D341Med (cell line): ENCODE measurements at places on chromosomes 13 and 19.
A peak's percentile ranks its signal among the peaks of the same experiment; 100 is the strongest.

GRCh38 chr13:111480976-111481375, 160.5 kb downstream of the TEX29 start:
- DNase-seq: no peak

DNA sequence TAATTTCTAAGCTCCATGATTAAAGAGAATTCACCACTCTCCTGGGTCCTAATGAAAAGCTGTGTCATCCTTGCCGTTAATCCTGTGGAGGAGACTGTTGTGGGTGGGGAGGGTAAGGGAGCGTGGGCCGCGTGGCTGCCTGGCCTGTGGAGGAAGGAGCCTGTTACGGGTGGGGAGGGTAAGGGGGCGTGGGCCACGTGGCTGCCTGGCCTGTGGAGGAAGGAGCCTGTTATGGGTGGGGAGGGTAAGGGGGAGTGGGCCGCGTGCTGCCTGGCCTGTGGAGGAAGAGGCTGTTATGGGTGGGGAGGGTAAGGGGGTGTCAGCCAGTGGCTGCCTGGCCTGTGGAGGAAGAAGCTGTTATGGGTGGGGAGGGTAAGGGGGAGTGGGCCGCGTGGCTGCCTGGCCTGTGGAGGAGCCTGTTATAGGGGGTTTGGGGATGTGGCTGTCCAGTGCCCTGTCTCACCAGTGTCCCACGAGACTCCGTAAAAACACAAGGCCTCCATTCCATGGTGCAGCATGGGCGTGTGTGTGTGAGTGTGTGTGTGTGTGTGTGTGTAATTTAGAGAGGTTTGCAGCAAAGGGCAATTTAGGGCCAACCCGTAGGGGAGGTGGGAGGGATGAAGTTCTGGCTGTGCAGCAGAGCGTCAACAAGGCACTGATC, 15.6 kb upstream of the DCUN1D2 start:
- no peak for DNase-seq

DNA sequence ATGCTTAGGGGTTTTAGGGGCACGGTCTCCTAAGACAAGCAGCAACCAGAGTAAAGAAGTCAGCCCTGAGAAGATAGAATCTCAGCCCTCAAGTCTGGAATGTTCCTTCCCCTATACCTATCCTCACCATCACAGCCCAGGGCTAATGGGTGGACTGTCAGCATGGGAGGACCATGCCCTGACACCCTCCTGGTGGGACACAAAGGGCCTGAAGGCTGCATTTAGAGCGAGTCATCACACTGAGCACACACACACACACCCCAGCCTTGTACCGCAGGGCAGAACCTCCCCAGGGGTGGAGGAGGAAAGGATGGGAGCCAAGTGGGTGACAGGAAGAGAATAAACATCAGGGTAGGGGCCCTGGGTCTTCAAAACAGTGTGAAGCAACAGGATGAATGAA, 174.8 kb upstream of the SERP2 start:
- no peak for DNase-seq

- DNase-seq: peak; percentile 62
Measured at GRCh38 chr13:106533101-106533942, 2.1 kb downstream of the EFNB2 start.

- no peak for DNase-seq
Measured at GRCh38 chr13:110297011-110297410, 9.9 kb downstream of the COL4A1 start.

GRCh38 chr13:28001049-28001448, 12.6 kb upstream of the URAD start:
- no peak for DNase-seq

GRCh38 chr19:47094557-47095475, 18.8 kb downstream of the ZC3H4 start:
- no peak for DNase-seq

DNA sequence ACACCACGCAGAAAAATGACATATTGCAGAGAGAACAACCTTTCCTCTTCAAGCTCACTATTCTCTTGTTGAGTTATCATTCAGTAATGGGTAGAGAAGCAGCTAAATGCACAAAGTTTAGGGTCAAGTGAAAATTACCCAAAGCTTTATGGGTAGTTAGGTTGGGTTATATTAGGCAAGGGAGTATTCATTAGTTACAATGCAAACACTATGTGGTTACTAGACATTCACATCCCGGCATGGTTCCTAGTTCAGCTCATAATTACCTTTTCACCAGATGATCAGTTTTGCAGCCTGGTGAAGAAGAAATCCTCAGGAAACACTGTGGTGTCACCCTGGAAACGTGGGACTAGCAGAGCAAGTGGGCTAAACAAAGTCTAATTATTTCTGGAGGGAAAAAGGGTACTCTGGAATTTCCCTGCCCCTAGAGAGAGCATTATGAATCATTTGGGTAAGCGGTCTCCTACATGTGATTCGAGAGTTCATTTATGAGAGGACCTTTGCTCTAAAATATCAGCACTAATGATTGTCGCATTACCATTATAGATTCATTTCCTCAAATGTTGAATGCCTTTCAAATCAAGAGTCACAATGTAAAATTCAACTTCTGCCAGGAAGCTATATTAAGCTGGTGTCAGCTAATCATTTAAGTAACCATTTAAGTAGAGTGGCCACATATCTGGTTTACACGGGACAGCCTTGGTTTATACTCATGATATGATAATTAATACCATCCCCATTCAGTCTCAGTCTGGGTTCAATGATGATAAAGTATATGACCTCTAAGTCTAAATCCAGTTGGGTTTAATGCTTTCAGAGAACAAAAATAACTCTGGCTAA, 1208.0 kb downstream of the DIAPH3 start:
- DNase-seq: no peak

DNA sequence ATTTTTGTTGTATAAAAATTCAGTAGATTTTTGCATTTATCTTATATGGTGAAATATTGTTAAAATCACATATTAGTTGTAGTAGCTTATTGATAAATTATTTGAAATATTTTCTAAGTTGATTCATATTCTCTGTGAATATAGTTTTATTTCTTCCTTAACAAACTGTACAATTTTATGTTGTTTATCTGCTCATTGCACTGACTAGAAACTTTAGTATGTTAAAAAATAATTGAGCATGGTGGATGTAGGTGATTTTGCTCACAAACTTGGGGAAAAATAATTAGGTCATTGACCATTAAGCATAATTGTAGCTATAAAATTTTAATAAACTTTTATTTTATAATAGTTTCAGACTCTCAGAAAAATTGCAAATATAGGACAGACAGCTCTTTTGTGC, 1445.3 kb upstream of the MIR17HG start:
- DNase-seq: no peak

DNA sequence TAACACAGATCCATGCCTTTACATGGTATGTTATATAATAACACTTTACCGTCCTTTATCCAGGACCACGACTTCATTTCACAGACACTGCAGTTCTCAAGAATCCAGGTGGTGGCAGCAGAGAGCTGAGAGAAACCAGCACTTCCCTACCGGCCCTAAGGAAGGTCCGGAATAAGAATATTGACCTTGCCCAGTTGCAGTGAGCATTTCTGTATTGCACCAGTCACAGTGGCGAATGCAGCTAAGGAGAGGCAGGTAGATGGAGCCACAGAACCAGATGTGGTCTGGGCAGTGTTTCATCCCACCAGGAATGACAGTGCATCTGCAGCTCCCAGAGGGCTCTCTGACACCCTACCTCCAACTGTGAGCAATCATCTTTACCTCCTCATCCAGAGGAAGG, 44.6 kb downstream of the ZNF787 start:
- DNase-seq: peak; percentile 68

DNA sequence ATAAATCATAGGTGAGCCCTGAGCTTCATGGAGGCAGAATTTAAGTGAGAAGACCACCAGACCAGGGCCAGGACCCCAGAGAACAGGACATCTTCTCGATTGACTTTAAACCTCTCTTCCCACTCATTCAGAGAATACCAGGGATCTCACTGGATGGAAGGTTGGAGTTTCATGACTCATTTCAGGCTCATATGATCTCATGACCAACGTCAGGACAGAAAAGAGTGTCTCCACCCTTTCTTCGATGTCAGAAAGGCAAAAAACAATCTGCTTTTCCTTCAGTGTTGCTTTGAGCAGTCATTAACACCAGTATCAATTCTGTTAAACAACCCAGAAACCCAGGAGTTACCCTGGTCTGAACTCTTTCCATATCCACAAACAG, 361.0 kb downstream of the KLF12 start:
- DNase-seq: no peak

- DNase-seq: no peak
Measured at GRCh38 chr19:31312009-31312676, 37.1 kb downstream of the TSHZ3 start.

- DNase-seq: no peak
Measured at GRCh38 chr13:113742445-113743120, 16.4 kb upstream of the TMEM255B start.

GRCh38 chr13:84640691-84641090, 758.4 kb upstream of the SLITRK1 start:
- no peak for DNase-seq

DNA sequence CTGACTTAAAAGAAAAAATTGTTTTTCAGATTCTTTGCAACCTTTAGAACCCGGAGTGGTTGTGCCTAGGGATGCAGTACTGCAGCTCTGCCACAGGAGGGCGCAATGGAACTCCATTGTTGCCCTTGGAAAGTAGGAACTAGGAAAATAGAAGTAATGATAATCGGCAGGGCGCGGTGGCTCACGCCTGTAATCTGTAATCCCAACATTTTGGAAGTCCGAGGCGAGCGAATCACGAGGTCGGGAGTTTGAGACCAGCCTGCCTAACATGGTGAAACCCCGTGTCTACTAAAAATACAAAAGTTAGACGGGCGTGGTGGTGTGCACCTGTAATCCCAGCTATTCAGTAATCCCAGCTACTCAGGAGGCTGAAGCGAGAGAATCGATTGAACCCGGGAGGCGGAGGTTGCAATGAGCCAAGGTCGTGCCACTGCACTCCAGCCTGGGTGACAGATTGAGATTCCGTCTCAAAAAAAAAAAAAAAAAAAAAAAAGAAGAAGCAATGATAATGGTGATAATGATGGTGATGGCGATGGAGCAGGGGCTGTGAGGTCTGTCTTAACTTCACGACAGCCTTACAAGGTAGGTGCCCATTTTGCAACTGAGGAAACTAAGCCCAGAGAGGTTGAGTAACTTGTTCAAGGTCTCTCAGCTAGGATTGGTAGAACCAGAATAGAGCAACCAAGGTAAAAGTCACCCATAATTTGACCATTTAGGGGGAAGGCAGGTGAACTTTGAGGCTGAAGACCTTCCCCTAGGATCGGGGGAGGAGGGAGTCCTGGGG, 5.5 kb upstream of the ADAMTS10 start:
- peak; percentile 71 for DNase-seq

GRCh38 chr19:28874742-28875141, 338.2 kb downstream of the UQCRFS1 start:
- no peak for DNase-seq

- DNase-seq: no peak
Measured at GRCh38 chr13:109853153-109853552, 66.8 kb upstream of the IRS2 start.

DNA sequence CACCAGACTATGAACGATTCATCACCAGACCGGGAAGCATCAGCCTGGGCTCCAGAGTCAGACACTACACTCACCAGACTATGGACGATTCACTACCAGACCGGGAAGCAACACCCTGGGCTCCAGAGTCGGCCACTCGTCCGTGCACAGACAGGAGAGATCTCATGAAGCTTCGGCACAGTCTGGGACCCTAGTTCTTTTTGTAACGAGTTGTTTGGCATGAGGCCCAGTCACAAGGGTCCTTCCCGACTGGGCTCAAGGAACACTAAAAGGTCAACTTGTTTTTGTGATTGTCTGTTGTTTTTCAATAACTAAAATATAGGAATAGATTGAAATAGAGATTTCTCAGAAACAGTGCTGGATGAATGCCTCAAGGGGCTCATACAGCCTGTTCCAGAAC, 1141.6 kb upstream of the MIR17HG start:
- DNase-seq: no peak

DNA sequence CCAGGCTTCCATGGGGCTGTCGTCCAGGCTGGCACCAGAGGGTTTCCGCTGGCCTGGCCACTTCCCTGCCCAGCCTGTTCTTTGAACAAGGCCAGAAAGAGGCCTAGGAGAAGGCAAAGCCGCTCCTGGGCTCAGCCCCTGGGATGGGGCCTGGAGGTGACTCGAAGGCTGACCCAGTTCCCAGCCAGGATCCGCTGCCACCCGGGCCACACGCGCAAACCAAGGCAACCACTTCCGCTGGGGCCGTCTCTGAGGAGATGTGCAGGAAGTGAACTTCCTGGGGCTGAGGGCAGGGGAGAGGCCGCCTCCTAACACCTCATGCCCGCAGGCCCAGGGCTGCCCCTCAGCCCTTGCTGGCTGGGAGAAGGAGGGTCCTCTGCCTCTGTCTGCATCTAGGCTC, 15.2 kb downstream of the PLEKHF1 start:
- DNase-seq: no peak

- DNase-seq: no peak
Measured at GRCh38 chr19:16351133-16351809, 26.6 kb downstream of the KLF2 start.

- DNase-seq: no peak
Measured at GRCh38 chr19:3712663-3713611, 4.8 kb downstream of the TJP3 start.

DNA sequence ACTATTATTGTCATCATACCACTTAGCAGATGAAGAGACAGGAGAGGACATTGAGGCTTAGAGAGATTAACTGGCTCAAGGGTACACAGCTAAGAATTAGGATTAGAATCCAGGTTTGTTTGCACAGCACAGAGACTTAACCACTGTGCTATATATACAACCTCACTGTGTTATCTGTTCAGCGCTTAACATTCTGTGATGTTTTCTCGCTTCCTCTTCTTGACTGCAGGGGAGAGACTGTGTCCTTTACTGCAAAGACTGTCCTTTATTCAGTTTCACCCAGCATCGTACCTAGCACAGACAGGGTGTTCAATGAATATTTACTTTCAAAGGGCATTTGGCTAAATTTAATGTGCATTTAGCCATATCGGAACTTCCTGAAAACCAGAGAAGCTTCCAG, 54.9 kb upstream of the PCDH8 start:
- DNase-seq: no peak

- DNase-seq: no peak
Measured at GRCh38 chr13:40113643-40114304, 458.3 kb downstream of the COG6 start.

DNA sequence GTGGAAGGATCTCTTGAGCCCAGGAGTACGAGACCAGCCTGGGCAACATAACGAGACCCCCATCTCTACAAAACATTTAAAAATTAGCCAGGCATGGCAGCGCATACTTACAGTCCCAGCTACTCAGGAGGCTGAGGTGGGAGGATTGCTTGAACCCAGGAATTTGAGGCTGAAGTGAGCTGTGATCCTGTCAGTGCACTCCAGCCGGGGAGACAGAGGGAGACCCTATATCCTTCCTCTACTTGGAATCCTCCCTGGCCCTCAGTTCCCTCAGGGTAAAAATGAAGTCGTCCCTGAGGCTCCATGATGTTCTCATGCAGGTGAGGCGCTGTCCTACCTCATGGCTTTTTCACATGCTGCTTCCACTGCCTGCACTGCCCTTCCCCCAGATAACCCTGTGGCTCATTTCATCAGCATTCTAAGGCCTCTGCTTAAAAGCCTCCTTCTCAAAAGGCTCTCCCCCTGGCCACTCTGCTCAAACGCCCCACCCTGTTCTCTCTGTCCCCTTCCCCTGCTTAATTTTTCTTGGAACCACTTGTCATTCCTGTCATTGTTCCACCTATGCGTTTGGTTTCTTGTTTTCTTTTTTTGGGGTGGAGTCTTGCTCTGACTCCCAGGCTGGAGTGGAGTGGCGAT, 19.2 kb downstream of the DNM2 start:
- no peak for DNase-seq
